ENCODE measurements at places on chromosomes 1 and 21.
A peak's percentile ranks its signal among the peaks of the same experiment; 100 is the strongest.

DNA sequence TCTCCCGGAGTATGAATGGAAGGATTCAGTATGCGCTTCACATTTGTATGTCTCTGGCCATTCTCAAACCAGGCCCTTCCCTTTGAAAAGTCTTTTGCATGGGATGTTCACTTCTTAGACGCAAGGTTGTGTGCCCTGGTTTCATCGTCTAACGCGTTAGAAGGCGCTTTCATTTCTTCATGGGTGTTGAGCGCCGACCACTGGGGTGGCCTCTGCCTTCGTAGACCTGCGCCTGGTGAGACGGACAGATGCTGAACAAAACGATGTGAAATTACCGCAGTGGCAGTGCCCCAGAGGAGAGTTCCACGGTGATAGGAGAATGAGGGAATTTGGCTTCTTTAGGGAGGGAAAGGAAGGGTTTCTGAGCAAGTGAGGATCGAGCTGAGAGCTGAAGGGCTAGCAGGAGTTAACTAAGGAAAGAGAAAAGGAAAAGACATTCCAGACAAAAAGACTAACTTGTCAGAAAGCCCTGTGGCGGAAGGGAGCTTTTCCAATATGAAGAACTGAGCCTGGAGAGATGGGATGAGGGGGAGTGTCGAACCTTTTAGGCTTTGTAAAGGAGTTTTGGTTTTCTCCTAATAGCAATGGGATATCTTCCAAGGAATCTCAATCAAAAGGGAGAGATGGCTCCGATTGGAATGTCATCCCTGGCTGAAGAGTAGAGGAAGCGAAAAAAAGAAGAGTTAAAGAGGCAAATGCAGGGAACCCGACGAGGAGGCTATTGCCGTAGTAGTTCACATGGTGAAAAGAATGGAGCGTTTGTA lies 951 bp downstream of the GGPS1 start:
- no peak for DNase-seq

DNA sequence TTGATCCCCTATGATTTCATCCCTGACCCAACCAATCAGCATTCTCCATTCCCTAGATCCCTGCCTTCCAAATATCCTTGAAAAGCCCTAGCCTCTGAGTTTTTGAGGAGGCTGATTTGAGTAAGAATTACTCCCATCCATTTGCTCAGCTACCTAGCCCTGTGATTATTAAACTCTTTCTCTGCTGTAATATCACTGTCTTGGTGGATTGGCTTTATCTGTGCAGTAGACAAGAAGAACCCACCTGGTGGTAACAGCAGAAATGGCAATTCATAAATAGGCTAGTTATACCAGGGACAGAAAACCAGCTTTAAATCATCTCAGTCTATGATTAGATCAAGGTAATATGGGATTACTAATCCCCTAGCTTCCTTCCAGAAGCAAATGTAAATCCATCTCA lies 13.0 kb downstream of the IL20 start:
- DNase-seq: peak; percentile 24

DNA sequence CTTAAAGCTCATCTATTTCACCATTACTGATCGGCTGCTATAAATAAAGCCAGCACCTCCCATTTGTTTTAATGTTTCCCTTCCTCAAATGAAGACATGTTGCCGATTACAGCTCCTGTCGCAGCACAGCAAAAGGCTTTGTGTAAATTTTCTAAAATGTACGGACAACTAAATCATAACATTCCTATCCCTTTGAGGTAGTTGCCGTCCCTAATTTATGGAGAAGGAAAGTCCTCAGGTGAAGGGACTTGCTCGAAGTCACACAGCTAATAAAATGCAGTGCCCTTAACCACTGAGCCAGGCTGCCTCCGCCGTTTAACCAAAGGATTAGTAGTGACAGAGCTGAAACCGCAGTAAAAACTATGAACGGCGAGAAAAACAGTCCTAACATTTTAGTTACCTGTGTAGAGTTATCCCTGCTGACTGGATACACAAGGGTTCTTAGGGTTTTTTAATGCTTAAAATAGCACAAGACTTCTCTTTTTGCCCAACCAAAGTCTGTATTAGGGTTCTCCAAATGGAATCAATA lies 871 bp downstream of the PINK1 start:
- no peak for DNase-seq

DNA sequence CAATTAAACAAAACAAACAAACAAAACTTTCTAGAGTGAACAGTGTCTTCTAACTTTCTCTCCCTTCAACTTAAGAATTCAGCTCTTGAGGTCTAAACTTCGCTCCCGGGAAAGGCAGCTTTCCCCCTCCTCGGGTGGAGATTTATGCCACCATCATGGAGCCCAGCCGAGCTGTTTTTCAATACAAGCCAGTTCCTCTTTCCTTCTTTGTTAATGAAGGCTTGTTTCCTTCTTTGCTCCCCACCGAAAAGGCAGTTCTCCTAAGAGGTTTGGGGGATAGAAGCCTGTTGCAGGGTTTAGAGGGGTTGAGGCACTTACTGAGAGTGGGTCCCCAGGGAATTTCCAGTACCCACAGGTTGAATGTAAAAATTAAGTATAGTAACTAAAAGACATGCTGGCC lies 26.5 kb downstream of the OLIG1 start:
- no peak for DNase-seq

GRCh38 chr1:49541096-49541752 lies 482.5 kb downstream of the AGBL4 start:
- DNase-seq: no peak
